ENCODE measurements at places on chromosomes 11 and 22. TPM values are rescaled to one million over a fixed set of nuclear protein-coding genes. Genes with fewer than 3 reads are reported as not detected.

GRCh38 chr22:32542677-32543357, 68.2 kb downstream of the FBXO7 start:
- peak; percentile 15 for DNase-seq

- DNase-seq, result no peak
These were observed 2190.5 kb upstream of the RAG2 start for GRCh38 chr11:38788561-38788960.

Gene DDI1
- total RNA-seq, result not detected

Gene SHISA8
- total RNA-seq, result 2.2 TPM

DNA sequence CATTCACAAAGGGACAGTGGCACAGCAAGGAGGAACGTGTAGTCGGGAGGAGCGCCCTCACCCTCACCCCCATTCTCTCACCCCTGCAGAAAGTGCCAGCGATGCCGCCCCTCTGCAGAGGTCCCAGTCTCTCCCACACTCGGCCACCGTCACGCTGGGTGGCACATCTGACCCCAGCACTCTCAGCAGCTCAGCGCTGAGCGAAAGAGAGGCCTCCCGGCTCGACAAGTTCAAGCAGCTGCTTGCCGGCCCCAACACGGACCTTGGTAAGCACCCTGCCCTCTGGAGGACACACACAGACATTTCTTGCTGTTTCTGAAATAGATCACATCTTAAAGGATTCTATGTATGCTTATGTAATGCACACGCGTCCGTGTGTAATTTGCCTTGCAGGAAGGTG, 34.9 kb downstream of the TBC1D22A start:
- peak; percentile 27 for DNase-seq

Gene HEPN1
- not detected for total RNA-seq

- DNase-seq, result no peak
These were observed 5.3 kb upstream of the CDC42BPG start for GRCh38 chr11:64849598-64850356.

- DNase-seq, result peak; percentile 78
These were observed 42.2 kb upstream of the INCENP start for GRCh38 chr11:62081378-62082291.

Gene CLCF1
- 4.3 TPM for total RNA-seq
